Activated CD4-positive, alpha-beta T cell treated with anti-CD3 and anti-CD28 coated beads, Interleukin-2, Interleukin-4, amounts not matched to agents 100 ng/mL and 50 ng/mL, durations not matched to agents 16 hours and 8 hours (primary cell): ENCODE measurements at places on chromosomes 1 and 21.

DNA sequence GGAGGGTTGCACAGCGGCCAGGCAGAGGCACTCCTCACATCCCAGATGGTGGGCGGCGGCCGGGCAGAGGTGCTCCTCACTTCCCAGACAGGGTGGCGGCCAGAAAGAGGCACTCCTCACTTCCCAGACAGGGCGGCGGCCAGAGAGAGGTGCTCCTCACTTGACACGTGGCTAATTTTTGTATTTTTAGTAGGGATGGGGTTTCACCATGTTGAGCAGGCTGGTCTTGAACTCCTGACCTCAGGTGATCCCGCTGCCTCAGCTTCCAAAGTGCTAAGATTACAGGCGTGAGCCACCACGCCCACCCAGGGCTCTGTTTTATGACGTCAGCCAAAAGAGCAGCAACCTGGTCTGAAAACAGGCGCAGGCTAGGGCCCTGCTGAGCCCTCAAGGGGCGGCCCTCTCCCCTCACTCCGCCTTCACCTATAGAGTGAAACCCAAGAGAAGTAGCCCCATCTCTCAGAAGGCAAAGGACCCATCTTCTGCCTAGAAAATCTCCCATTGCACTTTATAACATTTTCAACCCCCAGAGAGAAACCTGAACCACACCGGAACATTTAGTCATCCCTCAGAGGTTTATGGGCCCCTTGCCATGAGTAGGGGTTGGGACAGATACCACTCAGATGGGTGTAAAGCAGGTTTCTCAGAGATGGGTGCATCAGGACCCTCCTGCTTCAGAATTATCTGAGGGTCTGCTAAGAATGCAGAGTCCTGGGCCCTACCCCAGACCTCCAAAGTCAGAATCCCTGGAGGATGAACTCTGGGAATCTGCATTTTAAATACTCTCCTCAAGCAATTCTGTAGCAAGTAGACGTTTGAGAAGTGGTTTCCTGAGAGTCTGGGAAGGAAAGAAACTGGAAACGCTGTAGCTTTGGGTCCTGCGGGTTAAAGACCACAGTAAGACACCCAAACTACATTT is 40.8 kb downstream of the CDK18 start:
- no peak for DNase-seq

DNA sequence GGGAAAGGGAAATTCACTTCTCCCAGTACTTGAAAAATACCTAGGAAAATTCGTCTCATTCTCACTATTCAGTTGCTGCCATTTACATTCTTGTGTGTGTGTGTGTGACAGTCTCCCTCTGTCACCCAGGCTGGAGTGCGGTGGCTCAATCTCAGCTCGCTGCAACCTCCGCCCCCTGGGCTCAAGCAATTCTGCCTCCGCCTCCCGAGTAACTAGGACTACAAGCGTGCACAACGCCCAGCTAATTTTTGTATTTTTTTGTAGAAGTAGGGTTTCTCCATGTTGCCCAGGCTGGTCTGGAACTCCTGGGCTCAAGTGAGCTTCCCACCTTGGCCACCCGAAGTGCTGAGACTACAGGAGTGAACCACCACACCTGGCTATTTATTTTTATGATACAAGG is 1.2 kb downstream of the SNAPIN start:
- DNase-seq, result no peak

DNA sequence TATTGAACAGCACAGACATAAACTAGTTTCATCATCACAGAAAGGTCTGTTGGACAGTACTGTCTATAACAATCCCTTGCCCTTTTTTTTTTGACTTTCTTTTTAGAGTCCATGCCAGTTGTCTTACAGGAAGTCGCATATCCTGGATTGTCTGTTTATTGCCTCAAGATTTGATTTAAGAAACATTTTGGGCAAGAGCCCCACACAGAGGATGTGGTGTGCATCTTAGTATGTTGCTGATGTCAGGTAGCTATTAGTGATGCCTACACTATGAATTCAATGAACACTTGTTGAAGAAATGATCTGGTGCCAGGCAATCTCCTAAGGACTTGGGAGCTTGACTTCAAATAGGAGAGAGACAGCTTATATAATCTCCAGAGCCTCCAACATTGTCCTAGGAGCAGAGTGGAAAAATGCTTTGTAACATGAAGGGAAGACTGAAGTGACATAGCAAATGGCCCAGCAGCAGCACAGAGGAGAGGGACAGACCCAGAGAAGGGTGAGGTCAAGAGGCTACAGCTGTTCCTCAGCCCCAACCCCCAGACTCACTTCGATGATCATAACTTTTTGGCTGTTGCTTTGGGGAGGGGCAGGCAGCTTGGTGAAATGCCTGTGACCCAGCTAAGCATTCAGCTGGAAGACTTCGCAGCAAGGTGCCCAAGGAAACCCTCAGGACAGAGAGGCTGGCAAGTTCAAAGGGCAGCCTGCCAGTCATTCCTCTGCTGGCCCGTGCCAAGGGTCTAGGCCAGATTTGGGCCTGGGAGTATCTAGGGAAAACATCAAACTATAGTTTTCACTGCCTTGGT is 7.5 kb upstream of the RAB29 start:
- DNase-seq, result no peak

- no peak for DNase-seq
Observed at GRCh38 chr1:240280560-240281322, 189.1 kb downstream of the FMN2 start.

GRCh38 chr1:61426254-61426653 is 298.7 kb downstream of the TM2D1 start:
- no peak for DNase-seq

GRCh38 chr1:14499312-14500040 is 99.0 kb upstream of the KAZN start:
- no peak for DNase-seq
